ENCODE measurements at places on chromosomes 7 and 10.

DNA sequence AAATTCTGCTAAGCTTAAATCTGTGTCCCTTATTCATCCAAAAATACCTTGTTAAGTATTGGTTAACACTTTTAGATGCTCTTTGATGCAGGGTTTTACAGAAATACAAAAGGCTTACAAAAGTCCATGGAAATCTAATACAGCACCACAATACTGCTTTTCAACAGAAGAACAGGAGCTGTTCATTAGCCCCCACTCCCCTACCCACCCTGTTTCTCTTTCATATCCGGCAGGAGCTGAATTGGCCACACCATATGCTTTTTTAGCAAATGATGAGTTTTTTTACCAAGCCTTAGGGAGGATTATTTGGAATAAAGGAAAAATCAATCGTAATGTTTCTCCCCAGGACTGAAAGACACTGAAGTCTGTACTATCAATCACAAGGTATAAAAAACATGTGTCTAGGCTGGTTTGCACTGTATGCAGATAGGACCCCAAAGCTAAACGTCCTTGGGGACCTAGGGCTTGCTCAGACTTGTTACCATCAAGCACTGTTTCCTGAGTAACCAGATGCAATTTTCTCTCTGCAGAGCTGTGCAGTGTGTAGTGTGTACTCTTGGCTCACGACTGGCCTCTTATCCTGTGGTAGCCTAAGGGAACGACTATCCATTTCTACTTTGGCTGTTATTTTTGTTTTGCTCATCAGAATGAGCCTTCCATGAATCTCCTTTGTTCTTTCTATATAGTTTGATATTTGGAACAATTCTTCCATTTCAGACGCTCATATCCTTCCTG is 143.3 kb upstream of the LRGUK start:
- no peak for DNase-seq

GRCh38 chr7:2970861-2971260 is 72.8 kb downstream of the CARD11 start:
- DNase-seq, result no peak

GRCh38 chr7:71361451-71362032 is 229.6 kb downstream of the GALNT17 start:
- DNase-seq, result no peak

DNA sequence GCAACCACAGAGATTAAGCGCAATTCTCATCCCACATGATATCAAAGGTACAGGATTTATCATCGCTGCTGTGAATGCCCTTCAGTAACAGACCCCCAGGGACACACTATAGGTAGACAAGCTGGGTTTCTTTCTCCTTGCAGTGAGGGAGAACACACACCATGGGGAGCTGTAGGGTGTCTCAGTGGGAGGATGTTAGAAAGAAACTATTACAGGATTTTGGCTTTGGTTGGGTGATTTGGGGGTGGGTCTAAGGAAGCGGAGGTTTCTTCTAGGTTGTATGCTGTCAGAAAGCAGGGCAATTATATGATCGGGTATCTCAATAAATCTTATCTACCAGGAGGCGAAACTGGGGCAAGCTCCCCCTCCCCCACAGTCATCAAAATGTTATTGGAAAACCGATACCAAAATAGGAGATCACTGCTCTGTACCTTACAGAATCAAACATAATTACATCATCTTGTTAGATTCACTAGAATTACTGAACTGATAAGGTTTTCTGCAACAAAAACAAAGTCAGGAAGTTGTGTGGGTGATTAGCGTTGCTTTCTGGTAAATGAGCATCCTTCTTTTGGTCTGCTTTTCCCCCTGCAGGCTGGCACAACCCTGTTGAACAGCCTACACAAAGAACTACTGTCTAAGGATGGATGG is 209.7 kb downstream of the TEX36 start:
- DNase-seq, result no peak

GRCh38 chr10:132809232-132810140 is 23.5 kb upstream of the NKX6-2 start:
- no peak for DNase-seq

- DNase-seq, result no peak
Observed at GRCh38 chr10:119575506-119575905, 21.3 kb downstream of the TIAL1 start.

DNA sequence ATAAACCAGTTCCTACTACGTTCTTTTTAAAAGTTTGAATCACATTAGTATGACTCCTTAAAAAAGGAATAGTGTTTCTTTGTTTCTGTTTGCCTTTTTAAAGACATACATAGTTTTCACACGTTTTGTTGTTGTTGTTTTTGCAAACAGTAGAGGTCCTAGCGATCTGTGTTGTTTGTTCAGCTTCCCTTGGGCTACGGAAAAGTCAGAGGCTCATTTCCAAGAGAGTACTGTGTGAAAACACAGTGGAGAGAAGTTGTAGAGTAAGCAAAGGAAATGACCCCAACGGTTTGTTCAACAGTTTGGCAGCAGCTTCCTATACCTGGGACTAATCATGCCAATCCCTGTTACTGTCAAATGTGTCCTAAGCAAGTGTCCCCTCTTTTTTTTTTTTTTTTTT is 87.1 kb upstream of the STEAP1 start:
- no peak for DNase-seq

DNA sequence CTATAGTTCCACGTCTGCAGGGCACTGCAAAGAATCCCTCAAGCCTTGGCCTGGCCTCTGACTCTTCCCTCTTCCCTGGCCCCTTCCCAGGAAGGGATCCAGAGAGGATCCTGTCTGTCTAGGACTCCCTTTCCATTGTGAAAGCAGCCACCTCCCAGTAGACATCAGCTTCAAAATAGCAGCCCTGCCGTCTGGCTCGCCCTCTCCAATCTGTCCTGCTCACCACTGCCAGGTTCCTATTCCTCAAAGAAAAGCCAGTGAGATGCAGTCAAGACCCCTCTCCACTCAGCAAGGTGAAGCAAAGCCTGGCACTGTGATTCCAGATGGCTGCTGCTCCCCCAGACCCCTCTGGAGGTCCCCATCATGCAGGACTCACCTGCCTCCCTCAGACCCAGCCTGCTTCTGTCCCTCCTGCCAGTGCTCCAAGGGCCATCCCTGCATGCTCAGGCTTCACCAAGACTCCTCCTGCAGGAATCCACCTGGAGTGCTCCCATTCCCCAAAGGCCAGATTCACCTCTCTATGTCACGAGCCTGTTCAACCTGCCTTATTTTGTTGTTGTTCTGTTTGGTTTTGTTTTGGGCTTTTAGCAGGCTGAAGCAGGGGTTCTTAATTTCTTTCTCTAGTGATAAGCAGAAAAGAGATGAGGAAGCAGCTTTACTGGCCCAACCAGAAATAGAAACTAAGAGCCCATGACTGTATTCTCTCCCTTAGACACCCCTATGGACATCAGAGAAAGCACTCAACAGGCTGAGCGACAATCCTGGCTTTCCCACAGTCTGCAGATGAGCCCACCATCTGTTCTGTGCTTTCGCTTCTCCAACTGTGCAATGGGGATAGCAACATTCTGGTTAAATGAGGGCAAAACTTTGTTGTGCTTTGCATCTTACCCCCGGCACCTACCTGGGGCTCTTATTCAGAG is 305.1 kb downstream of the GRID1 start:
- no peak for DNase-seq

Measured in stimulated activated CD4-positive, alpha-beta T cell treated with anti-CD3 and anti-CD28 coated beads, Interleukin-15, amount 100 ng/mL, for 48 hours (primary cell).